ENCODE measurements at places on chromosomes 5 and 9. TPM values are rescaled to one million over a fixed set of nuclear protein-coding genes. Genes with fewer than 3 reads are reported as not detected.

DNA sequence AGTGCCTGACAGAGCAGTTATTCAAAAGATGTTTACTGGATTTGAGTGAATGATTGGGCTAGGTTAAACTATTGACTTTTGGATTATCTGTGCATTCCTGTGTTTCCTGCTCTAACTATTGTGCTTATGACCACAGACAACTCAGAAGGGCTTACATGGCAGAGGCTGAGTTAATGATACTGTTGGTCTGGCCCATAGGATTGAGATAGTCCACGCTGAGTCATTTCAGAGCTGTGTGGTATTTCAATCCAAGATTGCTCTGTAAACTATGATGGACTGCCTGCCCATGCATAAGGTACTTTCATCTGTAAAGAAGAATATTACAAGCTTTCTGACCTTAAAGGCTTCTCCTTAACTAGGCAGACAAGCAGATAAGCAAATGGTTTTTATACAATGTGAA is 49.1 kb upstream of the SLIT3 start:
- DNase-seq, result no peak

The FCN1 gene
- total RNA-seq, result 2.9 TPM

- DNase-seq, result no peak
Observed at GRCh38 chr5:9699681-9700080, 69.5 kb upstream of the TAS2R1 start.

DNA sequence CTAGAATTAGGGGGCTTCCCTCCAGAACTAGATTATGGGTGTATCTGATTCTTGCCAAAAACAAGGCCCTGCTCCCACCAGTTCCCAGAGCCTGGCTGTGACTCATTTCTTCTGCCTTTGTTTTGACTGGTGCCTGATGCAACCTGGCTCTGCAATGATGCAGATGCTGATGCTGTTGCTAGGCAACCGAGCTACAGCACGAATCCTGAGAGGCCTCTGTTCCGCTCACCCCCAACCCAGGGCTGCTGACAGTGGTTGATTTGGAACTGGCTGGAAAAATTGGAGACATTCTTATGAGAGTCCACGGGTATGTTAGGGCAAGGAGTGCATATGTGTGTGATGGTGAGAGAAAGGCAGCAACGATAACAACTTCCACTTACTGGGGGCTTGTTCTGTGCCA is 100.3 kb downstream of the NSG2 start:
- no peak for DNase-seq

DNA sequence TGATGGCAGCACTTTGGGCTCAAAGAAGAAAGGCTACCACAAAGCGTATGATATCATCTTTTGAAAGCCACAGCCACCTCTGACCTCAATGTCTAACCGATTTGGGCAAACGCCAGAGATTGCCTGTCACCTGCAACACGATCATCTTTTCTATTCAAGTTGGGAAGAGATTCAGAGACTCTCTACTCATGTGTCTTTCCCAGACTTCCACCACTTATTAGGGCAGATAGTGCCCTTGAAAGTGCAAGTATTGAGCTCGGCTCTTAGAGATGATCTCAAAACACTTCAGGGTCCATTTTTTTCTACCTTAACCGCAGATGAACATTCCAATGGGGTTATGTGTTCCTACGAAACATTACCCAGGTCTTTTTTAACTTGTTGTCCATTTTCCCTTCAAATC is 213.7 kb downstream of the DRD1 start:
- no peak for DNase-seq

The PLAC8L1 gene
- total RNA-seq, result not detected

DNA sequence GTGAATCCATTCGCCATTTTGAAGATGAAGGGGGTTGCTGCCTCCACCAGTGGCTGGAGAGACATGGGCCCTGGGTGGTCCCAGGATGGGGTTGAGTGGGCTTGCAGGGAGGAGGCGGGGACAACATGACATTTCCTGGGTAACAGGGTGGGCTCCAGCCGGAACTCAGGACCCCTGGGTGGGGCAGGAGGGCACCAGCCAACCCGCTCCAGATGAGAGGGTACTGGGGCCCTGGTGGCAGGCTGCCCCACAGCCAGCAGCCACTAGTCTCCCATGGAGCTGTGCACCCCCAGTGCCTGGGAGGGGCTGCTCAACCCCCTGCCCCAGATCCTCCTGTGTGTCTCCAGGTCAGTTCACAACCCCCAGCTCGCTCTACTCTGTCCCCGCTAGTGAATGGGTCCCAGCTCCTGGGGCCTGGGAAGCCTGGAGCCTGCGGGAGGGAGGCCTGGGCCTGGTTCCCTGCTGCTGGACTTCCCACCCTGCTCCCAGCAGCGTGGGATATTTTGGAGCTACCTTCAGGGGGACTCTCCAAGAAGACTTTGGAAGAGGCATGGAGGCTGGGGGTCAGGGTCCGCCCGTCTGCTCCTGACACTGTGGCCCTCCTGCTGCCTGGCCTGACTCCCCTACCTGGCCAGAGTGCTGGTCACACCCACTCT is 55.9 kb downstream of the AHRR start:
- DNase-seq, result no peak

Data from adrenal gland (tissue), 19 donors.